ENCODE measurements at places on chromosomes 11 and 22. TPM values are rescaled to one million over a fixed set of nuclear protein-coding genes. Genes with fewer than 3 reads are reported as not detected.

The OR8A1 gene
- total RNA-seq, result not detected

The BIRC3 gene
- 97.7 TPM for total RNA-seq

The CSRP3 gene
- not detected for total RNA-seq

The PRR33 gene
- total RNA-seq, result not detected

The SMIM35 gene
- total RNA-seq, result 0.91 TPM
